Stimulated activated CD4-positive, alpha-beta T cell treated with anti-CD3 and anti-CD28 coated beads, Interleukin-1b, Interleukin-23, amount 100 ng/mL, for 1 hour (primary cell): ENCODE measurements at places on chromosomes 4 and X.

DNA sequence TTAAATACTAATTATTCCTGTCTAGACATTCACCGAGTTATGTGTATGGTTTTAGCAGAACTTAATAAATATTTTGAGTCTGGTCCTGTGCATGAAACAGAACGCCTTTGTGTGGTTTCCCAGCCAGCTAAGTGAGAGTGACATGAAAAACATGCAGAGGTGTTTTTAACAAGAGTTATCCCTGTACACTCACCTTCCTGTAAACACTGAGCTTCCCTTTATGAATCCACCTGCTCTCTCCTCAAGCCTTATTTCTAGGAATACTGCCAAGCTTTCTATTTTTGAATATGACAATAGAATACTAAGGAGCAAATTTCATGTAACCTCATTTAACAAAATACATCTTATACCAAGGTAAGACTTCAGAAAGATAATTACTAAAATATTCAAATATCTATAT is 270.3 kb upstream of the CTSO start:
- DNase-seq = no peak

DNA sequence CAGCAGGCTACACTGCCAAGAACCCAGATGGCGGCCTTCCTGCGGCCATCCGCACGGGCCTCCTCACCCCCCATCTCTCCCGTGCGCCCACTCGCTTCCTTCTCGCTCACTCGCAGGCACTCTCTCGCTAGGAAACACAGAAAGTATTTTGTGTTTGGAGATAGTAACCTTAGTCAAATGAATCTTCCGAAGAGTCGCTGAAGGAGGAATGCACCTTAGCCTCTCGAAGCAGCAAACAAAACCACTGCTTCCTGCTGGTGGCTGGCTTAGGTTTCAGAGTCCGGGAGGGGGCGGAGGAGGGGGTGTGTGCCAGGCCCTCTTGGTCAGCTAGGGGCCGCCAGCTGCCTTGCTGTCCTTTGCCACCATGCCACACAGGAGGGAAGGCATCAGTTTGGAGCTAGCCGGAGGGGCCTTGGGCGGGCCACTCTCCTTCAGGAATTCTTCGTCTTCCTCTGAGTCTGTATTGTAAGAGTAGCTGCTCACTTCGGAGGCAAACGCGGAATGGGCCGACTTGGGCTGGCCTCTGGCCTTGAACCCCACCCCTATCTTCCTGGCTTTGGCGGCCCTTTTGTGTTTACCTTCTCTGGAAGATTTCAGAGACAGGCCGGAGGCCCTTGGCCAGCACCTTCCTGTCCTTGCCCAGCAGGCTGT is 73.2 kb upstream of the UCP1 start:
- DNase-seq = no peak

GRCh38 chrX:110026099-110026844 is 23.4 kb downstream of the TMEM164 start:
- DNase-seq = no peak

DNA sequence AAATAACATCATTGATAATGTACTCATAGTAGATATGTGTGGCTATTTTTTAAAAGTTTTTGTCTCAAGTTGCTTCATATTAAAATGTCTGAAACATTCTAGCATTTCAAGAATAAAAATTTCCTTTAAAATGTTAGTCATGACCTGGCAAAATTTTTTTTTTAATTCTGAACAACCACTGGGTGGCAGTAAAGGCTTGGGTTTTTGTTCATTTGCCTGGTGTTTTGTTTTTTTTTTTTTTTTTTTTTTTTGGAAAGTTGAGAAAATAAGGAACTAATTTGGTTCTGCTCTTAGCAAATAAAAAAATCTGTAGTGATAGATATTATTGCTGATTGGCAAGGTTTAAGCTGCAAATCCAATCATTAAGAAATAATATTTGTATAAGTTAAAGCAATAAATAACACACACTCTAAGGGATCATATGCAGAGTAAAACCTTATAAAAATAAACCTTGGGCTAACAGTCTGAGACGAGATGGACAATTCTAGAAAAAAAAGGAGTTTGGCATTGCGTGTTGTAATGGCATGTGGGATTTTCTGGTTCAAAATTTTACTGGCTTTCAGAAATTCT is 81.4 kb downstream of the CEP44 start:
- DNase-seq = no peak

GRCh38 chr4:18021470-18021719 is 160 bp downstream of the LCORL start:
- no peak for DNase-seq

DNA sequence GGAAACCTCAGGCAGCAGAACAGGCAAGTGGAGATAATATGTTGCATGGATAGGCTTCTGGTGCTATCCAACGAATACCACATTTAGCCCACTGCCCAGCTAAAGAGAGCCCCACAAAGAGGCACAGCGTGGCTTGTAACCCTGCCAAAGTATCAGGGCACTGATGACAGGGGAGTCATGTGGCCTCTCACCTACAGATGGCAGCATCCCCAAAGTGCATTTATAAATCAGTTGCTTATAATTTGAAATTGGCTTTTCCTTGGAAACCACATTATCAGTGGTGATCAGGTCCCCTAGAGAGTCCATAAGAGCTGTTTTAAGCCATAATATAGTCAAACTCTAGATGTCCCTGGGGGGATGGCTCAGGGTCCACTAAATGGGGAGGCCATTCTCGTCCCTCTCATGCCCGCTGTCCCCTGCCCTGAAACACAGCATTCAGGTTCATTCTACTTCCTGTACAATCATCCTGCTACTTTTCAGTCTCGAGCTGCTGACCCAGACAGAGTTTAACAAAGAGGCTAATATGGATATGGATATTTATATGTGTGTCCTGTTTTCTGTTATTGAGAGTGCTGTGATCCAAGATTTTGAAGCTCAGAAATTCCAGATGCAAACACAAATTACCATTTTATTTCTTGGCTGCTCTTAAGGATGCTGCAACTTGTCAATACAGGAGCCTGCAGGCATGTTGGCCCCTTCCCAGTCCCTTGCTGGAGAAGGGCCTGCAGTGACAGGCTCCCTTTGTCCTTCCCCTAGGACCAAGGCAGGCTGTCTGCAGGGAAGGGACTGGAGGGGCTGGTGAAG is 28.5 kb downstream of the SRPX start:
- no peak for DNase-seq

DNA sequence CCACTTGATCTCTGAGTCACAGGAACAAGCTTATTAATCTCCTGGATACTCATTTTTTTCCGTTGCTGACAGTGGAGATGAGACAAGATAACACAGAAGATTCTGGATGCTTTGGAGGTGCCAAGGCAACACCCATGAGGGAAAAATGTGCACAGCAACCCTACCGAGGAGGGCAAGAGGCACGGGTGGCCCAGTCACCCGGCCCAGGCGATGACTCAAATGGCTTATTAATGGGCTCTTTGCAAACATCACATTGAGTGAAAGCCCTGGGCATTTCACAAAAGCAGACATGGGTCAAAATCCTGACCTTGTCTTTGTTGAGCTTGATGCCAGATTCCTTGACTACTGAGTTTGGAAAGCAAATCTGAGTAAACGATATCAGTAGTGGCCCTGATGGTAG is 315.1 kb downstream of the STK32B start:
- no peak for DNase-seq

DNA sequence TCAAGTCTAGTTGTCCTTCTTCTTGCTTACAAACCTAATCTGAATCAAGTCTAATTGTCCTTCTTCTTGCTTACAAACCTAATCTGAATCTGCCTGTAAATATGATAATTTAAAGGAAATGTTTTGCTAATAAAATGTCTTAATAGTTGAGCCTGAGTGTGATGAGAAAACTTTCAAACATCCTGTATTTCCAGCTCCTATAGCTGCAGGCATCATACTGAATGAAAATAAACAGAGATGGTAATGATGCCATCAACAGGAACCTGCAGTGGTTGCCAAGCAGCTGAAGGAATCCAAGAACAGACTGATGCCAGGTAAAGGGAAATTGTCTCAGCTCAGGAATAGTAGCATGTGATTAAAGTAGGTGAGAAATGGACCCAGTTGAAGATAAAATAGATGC is 156.1 kb upstream of the IRS4 start:
- no peak for DNase-seq

DNA sequence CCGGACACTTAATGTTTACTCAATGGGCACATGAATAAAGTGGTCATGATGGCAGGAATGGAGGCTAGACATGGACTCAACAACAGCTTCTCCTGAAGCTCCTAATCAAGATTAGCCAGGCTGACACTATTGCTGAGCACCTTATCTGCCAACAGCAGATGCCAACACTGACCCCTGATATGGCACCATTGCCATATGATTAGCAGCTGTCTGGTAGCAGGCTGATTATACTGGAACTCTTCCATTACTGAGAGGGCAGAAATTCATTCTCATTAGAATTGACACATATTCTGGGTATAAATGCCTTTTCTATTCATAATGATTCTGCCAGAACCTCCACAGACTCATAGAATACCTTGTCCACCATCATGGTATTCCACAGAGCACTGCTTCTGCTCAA is 18.4 kb upstream of the AFF1 start:
- DNase-seq = no peak

- no peak for DNase-seq
These were observed 82.8 kb downstream of the CPZ start for GRCh38 chr4:8675383-8675782.

GRCh38 chrX:50281253-50281652 is 76.7 kb downstream of the CCNB3 start:
- DNase-seq = no peak

DNA sequence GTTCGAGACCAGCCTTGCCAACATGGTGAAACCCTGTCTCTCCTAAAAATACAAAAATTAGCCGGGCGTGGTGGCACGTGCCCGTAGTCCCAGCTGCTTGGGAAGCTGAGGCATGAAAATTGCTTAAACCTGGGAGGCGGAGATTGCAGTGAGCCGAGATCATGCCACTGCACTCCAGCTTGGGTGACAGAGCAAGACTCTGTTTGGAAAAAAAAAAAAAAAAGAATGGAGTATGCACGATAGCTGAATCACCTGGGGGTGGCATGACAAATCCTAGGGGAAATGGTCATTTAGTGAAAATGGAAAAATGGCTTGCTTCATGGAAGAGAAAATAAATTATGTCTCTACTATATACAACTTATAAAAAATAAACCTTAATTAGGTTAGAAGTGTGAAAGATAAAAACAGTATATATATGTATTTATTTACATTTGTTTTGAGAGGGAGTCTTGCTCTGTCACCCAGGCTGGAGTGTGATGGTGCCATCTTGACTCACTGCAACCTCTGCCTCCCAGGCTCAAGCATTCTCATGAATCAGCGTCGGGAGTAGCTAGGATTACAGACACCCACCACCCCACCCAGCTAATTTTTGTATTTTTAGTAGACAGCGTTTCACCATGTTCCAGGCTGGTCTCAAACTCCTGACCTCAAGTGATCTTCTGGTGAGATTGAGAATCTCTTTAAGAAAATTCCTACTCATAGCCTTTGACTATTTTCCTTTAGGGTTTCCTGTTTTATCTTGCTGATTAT is 19.3 kb upstream of the ING2 start:
- no peak for DNase-seq

GRCh38 chr4:16783119-16783518 is 115.3 kb downstream of the LDB2 start:
- no peak for DNase-seq

GRCh38 chr4:169658196-169658595 is 37.8 kb downstream of the CLCN3 start:
- DNase-seq = no peak

GRCh38 chr4:651884-652642 is 22.0 kb downstream of the ATP5ME start:
- no peak for DNase-seq

DNA sequence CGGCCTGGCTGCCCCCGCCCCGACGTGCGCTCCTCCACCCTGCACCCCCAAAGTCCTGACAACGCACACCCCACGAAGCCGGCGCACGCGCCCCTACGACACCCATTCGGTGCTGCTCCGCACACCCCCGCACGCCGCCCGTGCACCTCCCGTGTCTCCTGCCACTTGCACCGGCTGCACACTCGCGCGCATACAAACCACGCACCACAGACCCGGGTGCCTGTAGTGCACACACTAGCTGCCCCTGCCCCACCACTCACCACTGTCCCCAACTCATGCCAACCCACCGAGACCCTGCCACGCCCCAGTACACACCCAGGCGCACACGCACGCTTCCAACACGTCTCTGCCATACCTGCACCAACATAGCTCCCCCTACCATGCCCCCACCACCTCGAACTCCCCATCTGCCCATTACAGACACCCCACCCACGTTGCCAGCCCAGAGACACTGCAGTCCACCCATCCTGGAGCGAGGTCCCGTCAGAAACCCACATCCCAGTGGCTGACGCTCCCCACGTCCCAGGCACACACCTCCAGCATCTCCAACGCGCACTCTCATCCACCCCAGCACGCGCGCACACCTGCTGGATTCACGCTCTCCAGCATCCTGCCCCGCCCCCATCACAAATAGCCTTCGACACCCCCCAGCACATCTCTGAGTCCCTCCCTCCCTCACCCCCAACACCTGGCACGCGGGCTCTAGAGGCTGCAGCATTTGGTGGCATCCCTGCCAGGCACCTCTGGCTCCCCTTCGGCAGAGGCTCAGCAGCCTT is 4.2 kb upstream of the DUSP9 start:
- DNase-seq = no peak

DNA sequence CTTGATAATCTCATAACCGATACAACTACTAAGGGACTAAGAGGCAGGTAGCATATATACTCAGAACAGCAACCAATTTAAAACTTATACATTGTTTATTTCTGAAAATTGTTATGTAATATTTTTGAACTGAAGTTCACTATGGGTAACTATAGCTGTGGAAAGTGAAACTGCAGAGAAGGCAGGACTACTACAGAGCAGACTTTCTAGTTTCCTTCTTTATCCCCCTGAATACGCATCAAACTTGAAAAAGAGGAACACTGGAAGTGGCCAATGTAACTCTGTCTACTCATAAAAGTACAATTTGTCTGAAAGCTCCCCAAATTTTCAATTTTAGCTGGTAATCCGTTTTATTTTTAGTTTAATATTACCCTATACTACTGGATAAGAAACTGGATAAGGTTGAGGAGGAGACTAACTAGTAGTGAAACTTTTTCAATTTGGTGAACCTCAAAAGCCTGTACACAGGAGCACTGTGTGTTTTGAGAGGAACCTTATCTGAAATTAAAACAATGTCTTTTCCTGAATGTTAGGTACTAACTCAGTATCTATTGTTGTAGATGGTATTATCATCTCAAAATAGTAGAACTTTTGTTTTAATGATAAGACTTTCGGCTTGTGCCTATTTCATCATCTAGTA is 225.8 kb downstream of the GABRG1 start:
- DNase-seq = no peak

DNA sequence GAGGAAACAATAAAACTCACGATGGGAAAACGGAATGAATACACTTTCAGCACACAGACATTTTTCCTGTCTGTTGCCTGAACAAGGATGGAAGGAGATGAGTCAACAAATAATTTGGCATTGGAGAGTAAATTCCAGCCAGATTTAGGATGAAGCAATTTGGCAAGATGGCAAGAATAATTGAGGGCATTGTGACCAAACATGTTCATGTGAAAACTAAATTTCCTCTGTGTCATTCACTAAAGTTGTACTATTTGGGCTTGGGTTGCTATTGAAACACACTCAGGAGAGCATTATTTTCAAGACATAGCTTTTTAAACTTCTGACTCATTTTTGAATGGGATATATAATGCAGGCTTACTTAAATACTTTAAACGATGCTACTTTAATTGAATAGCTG is 1614.4 kb downstream of the PCDH19 start:
- DNase-seq = no peak

GRCh38 chr4:156330436-156331031 is 376.9 kb upstream of the CTSO start:
- no peak for DNase-seq
